ENCODE measurements at places on chromosomes 12 and 14.

GRCh38 chr12:113369391-113369985 lies 11.1 kb downstream of the PLBD2 start:
- DNase-seq: no peak

DNA sequence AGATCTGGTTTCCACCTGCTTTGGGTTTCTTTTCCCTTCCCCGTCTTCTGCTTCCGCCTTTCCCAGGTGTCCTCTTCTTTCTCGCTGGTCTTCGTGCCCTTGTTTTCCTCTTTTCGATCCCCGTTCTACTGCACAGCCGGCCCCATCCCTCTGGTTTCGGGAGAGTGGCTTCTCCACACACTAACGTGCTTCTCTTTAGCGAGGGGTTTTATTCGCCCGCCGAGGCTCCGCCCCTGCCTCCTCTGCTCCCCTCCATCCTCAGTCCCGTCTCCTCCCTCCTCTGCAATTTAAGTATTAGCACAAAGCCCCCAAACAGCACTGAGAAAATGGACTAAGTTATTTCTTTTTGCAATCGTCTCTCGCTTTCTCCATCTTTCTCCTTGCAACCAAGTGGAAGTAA lies at the start of gene SLC7A8:
Gene SLC7A8, minus strand, starts transcription at position 182 of the 400 bp plus-strand sequence. CDS start 746 bp downstream, outside the sequence.
- peak; percentile 5 for DNase-seq

GRCh38 chr12:11941606-11942337 lies 129.0 kb upstream of the BCL2L14 start:
- no peak for DNase-seq

- DNase-seq: no peak
Observed at GRCh38 chr14:102058146-102058545, 28.7 kb downstream of the HSP90AA1 start.

DNA sequence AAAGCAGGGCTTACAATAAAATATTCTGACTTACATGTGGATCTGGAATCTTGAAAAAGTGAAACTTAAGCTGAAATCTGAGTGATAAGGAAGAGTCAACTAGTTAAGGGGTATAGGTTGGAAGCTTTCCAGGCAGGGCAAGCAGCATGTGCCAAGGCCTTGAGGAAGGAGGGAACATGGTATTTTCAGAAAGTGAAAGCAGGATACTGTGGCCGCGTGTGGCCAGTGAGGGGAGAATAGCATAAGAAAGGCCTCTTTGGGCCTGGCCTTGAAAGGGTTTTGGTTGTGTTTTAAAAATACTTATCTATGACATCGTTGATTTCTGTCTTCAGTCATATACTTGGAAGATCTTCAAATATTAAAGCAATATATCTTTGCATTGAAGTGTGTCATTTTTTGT lies 213.4 kb downstream of the AKAP6 start:
- no peak for DNase-seq

- DNase-seq: no peak
Observed at GRCh38 chr12:71216725-71217579, 59.2 kb upstream of the TSPAN8 start.

GRCh38 chr14:22427771-22428231 lies 161.2 kb downstream of the DAD1 start:
- no peak for DNase-seq

- DNase-seq: no peak
Observed at GRCh38 chr14:99575043-99576023, 28.7 kb downstream of the CCDC85C start.

DNA sequence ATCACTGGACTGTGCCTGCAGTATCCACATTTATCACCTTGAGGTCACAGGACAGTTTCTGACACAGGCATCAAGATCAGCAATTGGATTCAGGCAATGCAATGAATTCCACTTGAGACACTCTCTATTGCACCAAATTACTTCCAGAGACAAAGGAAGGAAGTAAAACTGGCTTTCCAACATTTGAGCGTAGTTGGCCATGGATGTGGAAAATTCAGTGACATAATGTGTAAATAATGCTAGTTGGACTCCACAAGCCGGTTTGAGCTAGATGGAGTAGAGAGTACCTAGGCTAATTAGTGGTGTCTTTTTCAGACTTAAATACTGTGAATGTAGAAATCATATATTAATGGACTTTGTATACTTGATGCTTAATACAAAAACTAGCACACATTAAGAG lies 168.3 kb upstream of the SYT1 start:
- DNase-seq: no peak

DNA sequence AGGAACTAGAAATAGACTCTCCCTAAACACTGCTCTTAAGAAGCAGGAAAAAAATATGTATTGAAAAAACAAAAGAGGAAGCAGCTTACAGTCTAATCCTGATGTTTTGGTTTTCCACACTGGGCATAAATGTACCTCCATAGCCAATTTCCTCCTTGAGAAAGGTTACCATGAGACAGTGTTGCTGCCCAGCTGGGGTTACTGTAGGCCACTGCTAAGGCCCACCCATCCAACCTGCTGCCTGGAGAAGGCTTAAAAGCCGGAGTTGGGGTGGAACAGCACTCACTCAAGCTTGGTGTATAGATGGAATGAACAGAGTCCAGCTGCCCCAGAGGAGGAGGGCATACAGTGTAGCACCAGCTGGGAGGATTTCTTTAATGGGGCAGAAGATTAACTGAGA lies 41.1 kb downstream of the ERG28 start:
- no peak for DNase-seq

- DNase-seq: no peak
Observed at GRCh38 chr12:69057742-69058141, 124.8 kb upstream of the CPM start.

DNA sequence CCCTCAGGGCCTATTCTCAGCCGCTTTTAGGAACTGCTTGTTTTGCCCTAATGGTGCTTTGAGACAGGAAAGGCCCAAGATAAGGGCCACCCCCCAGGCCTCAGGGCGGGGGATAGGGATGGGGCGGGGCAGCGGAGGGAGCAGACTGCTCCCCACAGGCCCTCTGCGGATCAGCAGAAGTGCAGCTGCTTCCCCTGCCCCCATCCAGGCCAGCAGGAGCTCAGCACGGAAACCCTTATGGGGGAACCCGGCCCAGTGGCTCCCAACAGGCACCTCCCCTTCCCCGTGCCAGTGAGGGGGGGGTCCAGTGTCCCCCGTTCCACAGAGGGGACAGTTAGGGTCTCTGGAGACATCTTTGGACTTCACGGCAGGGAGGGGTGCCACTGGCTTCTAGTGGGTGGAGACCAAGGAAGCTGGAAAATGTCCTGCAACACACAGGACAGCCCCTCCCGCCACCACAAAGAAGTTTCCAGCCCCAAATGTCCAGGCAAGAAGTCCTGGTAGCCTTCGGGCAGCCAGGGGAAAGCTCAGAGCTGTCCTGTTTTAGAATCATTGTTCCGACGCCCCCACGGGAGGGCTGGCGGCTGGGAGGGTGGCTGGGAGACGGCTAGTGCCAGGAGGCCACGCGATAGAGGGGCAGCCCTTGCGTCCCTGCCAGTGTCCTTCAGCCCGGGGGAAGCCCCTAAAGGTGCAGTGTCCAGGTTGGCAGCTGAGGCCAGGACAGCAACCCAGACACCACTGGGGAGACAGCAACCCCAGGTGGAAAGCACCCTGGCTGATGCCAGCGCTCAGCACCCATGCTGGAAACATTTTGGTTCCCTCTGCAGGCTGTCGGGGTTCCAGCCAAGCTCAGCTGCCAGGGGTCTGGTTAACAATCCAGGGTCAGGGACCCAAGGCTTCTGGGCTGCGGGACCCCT lies 10.4 kb upstream of the GPR132 start:
- no peak for DNase-seq

- no peak for DNase-seq
Observed at GRCh38 chr12:98736352-98737321, 91.5 kb downstream of the APAF1 start.

DNA sequence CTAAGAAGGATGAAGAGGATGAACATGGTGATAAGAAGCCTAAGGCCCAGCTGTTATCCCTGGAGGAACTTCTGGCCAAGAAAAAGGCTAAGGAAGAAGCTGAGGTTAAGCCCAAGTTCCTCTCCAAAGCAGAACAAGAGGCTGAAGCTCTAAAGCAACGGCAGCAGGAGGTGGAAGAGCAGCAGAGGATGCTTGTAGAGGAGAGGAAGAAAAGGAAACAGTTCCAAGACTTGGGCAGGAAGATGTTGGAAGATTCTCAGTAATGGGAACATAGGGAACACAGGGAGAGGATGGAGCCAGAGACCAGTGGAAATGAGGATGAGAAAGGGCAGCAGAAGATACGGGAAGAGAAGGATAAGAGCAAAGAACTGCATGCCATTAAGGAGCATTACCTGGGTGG lies 27.5 kb upstream of the KRT77 start:
- DNase-seq: no peak

DNA sequence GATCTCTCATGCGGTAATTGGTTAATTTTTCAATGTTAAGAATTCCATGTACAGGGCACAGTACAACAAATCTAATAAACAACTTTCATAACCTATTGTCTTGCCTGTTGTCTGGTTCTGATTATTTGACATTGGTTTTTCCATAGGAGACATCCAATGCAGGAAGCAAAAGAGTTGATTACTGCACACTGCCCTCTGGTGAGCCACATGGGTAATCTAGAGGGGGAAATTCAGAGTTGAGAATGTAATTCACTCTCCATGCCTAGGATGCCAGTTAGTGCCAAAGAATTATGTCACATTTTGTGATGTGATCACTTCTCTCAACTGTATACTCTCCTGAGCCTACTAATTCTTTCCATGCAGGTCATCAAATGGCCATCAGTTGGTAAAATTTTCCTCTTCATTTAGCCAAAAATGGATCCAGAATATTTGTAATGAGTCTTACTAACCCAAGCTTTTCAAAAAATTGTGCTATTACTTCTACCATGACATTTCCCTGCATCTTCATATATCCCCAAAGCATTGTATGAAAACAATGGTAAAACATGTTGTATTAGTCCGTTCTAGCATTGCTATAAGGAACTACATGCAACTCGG lies 17.7 kb upstream of the CCDC91 start:
- DNase-seq: no peak

- DNase-seq: no peak
Observed at GRCh38 chr14:58540749-58541632, 96.8 kb upstream of the DACT1 start.

GRCh38 chr12:63857771-63858670 lies 13.5 kb downstream of the SRGAP1 start:
- no peak for DNase-seq

GRCh38 chr12:105041186-105041585 lies 43.1 kb downstream of the ALDH1L2 start:
- DNase-seq: no peak

DNA sequence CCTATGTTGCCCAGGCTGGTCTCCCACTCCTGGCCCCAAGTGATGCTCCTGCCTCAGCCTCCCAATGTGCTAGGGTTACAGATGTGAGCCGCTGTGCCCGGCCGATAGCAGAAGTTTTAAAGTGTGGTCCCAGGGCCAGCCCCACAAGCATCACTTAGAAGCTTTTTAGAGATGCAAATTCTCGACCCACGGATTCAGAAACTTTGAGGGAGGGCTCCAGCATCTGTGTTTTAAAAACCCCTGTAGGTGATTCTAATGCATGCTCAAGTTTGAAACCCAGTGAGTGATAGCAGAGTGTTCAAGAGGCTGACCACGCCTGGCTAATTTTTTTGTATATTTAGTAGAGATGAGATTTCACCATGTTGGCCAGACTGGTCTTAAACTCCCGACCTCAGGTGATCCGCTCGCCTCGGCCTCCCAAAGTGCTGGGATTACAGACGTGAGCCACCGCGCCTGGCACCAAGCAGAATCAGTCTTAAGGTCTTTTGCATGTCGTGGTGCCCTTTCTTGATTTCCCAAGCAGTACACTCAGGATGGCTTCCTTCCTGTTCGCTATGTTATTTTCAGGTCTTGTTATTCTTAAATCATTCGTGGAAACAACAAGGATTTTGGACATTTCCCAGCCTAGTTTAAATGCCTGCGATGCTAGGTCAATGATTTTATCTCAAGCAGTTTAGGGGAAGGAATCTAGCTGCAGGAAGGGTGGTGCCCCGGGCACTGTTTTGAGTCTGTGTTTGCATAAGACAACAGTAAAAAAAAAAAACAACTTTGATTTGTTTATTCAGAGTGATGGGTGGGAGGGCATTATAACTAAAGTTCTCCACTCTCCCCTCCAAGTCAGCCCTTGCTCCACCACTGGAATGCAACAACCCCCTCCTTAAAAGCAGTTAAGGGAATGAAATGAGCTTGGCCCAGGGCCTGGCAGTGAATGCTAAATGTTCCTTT lies 9.2 kb upstream of the RILPL2 start:
- no peak for DNase-seq

GRCh38 chr12:111792856-111793235 lies 26.1 kb downstream of the ALDH2 start:
- DNase-seq: no peak

DNA sequence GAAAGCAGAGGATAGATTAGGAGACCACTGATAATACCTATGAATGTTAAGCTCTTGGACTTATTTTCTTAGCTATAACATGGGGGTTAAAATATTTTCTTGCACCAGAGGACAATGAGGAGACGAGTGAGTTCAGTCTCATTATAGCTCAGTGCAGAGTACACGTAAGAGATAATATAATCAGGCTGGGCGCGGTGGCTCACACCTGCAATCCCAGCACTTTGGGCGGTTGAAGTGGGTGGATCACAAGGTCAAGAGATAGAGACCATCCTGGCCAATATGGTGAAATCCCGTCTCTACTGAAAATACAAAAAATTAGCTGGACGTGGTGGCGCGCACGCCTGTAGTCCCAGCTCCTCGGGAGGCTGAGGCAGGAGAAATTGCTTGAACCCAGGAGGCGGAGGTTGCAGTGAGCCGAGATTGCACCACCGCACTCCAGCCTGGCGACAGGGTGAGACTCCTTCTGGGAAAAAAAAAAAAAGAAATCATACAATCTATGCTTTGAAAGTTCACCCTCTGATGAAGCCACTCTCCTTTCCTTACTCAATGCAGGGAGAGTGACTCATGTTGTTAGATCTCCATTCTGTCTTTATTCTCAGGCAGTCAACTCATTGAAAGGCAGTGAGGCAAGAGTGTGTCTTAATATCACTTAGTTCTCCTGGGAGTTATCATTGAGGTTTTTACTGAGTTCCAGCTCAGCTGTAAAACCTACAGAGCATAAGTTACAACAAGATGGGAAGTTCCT lies 134.2 kb downstream of the SYNE2 start:
- no peak for DNase-seq

GRCh38 chr14:73613046-73613383 lies 698 bp downstream of the ACOT6 start:
- DNase-seq: no peak

DNA sequence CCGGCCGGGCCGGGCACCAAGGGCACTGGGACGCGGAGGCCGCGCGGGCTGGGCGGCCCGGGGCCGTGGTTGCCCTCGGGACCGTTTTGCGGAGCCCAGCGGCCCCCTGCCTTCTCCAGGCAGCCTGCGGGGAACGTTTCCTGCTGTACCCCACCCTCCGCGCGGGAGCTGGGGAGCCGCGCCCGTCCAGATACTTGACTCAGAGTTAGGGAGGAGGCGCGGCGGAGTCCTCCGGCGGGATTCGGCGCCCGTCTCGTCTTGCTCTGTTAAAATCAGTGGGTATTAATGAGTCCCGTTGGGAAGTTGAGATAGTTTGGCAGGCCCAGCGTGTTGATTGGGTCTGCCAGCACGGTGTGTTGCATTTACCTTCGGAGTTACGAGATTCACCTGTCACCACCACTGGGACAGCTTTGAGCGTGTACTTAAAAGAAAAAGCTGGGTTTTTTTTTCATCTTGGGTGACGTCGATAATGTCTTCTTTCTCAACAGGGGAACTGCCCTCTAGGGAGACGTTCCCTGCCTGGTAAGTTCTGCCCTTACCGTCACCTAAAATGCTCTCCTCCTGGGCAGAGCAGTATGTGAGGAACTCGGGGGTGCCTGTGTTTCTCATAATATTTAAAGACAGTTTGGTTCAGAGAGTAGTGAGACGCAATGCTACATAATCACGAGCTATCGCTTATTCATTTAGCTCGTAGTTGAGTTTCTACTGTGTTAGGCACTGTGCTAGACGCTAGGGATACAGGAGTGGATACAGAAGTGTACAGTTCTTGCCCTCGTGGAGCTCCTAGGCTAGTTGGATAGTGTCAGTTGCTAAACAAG lies 596 bp downstream of the DLST start:
- DNase-seq: peak; percentile 75
